ENCODE measurements at places on chromosomes 16 and 17. TPM values are rescaled to one million over a fixed set of nuclear protein-coding genes. Genes with fewer than 3 reads are reported as not detected.

DNA sequence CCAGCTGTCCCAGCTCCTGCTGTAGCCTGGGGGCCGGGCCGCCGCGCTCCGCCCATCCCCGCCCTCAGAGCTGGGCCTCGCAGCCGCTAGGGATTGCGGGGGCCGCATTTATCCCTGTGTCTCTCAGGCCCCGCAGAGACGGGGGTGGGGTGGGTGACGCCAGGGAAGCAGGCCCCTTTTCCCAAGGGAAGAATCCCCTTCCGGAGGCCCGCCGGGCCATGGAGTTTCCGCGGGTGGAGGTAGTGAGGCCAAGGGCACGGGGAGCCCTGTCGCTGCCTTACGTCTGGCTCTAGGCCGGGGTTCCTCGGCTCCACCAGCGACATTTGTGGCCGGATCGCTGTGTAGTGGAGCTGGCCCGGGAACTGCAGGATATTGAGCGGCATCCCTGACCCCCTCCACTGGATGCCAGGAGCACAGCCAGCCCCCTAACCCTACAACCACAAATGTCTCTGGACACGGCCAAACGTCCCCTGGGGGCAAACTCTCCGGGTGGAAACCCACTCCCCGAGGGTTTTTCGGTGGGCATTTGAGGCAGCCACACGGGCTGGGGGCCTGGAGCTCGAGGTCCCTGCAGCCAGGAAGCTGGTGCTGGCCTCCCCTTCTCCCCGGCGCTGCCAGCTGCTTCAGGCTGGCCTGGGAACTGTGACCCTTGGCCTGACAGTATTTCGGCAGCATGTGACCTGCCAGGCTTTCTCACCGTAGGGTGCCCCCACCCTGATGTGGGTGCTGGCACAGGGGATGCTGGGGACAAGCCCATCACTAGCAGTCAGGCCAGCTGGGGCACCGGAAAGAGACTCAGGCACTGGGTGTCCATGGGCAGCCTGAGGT is 12.0 kb upstream of the CD300A start:
- no peaks in the 10 kb centered on the region for H3K36me3 ChIP-seq
- peak overlapping the region; percentile 75 for H3K4me3 ChIP-seq
- peak overlapping the region; percentile 67 for H3K27ac ChIP-seq
- peaks cover 41% of the 10 kb centered on the region for H3K4me1 ChIP-seq

GRCh38 chr16:55496509-55497145 is 12.2 kb upstream of the LPCAT2 start:
- no peak for DNase-seq
- no peak overlapping the region for H3K4me3 ChIP-seq
- no peak overlapping the region for H3K27ac ChIP-seq
- no peaks in the 10 kb centered on the region for H3K27me3 ChIP-seq

DNA sequence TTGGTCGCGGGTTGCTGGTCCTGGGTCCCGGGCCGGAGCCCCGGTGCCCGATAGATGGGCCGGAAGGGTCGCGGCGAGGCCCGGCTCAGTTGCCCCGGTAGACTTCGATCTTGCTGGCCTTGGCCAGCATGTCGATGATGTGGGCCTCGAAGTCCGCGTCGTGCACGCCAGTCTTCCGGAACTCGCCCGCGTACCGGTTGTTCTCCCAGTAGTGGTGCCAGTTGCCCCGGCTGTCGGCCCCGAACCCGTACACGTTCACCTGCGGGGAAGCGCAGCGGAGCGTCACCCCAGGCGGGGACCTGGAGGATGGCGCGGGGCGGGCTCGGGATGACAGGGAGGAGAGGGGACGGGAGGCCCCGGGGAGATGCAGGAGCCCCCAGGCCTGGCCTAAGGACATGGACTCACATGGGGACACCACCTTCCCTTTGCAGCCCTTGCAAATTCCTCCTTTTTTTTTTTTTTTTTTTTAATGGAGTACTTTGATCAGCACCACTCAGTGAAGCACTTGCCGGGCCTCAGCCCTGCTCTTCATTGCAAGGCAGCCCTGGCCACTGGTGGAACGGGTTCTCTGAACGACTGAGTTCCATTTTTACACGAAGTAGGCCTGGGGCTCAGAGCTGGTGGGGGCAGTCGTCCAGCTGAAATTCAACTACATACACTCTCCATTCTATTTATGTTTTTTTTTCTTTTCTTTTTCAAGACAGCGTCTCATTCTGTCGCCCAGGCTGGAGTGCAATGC is 35.1 kb downstream of the DDX19A start:
- peak overlapping the region; percentile 72 for H3K4me3 ChIP-seq
- H3K36me3 ChIP-seq: peaks cover 3% of the 10 kb centered on the region
- H3K27ac ChIP-seq: peak overlapping the region; percentile 51
- H3K27me3 ChIP-seq: no peaks in the 10 kb centered on the region
- DNase-seq: peak; percentile 14

DNA sequence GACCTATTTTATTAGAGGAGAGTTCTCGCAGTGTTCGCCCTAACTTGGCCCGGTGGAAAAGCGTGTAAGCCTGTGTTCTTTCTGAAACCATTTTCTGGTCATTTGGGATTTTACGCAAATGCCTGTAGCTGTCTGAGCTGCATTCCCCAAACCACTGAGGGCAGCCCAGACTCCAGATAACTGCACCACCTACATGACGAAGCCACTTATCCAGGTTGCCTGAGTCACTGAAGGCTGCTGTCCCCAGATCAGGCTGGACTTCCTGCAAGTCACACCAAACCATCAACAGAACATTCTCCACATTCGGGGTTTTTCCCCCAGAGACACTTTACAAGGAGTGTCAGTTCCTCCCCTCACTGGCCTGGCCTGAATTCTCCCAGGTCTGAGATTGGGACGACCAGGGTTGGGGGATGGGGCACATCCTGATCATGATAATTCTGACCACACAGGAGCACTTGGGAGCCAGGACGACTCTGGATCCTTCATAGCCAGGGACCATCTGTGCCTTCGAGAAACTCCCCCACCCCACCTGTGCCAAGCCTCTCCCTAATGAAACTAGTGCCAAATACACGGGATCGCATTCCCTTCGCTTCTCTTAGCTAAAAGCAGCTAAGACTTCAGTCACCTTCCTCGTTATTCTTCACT is 2.3 kb downstream of the RPRML start:
- no peak overlapping the region for H3K27ac ChIP-seq
- H3K4me3 ChIP-seq: no peak overlapping the region
- peaks cover 6% of the 10 kb centered on the region for H3K4me1 ChIP-seq
- peaks cover 5% of the 10 kb centered on the region for H3K27me3 ChIP-seq
- no peak for DNase-seq
- no peaks in the 10 kb centered on the region for H3K36me3 ChIP-seq

- H3K27ac ChIP-seq: no peak overlapping the region
- H3K4me1 ChIP-seq: peaks cover 16% of the 10 kb centered on the region
- H3K36me3 ChIP-seq: no peaks in the 10 kb centered on the region
- H3K27me3 ChIP-seq: no peaks in the 10 kb centered on the region
- no peak overlapping the region for H3K4me3 ChIP-seq
- DNase-seq: no peak
Observed at GRCh38 chr17:8167526-8167925, 4.8 kb upstream of the VAMP2 start.

DNA sequence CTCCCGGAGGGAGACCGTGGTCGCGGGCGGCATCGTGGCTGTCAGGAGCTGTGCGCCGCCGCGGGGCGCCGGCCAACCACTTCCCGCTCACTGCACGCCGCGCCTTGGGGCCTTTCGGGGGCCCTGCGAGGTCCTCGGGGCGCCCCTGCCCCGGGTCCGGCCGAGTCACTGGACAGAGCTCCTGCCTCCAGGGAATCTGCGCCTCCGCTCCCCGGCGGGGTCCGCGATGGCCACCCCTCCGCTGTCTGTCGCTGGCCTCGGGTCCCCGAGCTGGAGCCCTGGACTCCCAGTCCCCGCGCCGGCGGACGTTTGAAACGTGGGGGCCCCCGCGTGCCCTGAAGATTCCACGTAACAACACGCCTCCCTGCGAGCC is at the start of gene QRICH2:
QRICH2 (minus strand) TSS at position 311 of the 373 bp plus-strand sequence; CDS start at position 33, 278 bp downstream.
- peaks cover 22% of the 10 kb centered on the region for H3K36me3 ChIP-seq
- H3K27me3 ChIP-seq: no peaks in the 10 kb centered on the region
- no peak within 1 kb of the TSS for H3K4me3 ChIP-seq

DNA sequence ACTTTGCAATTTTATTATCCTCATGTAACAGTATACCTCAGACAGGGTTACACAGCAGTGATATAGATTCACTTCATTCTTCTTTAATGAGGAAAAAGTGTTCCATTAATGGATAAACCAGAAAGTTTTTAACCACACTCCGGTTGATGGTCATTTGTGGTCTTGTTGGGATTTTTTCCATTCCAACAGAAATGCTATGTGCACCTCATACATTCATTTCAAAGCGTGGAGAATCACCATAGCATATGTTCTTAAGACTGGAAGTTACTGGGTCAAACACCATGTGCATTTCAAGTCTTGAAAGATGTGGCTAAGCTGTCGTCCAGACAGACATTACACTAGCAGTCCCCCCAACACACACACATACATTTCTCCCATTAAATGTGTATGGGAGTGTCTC is 245.8 kb upstream of the CDH5 start:
- no peaks in the 10 kb centered on the region for H3K36me3 ChIP-seq
- H3K27ac ChIP-seq: no peak overlapping the region

Gene KCNJ18
- total RNA-seq: not detected

Gene RAB37
- 3.2 TPM for total RNA-seq
